Lung microvascular endothelial cell (primary cell): ENCODE measurements at places on chromosomes 4 and X.

DNA sequence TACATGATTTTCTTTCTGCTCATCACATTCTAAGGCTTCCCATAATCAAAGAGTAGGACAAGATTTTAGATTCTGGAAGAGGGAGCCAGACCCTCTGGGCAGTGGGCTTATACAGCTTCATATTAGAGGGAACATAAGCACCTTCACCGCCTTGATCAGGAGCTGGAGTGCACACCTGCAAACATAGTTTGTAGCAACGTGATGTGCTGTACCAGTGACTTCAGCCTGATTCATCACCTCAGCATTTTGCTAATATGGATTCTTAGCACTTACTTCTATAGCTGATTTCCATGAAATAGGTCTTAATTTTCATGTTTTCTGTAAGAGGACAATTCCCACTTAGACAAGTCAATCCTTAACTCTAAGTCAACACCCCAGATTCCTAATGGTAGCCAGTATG is 36.7 kb downstream of the PCDH18 start:
- DNase-seq: no peak

- no peak for DNase-seq
Observed at GRCh38 chrX:13086076-13086475, 41.7 kb upstream of the FAM9C start.

DNA sequence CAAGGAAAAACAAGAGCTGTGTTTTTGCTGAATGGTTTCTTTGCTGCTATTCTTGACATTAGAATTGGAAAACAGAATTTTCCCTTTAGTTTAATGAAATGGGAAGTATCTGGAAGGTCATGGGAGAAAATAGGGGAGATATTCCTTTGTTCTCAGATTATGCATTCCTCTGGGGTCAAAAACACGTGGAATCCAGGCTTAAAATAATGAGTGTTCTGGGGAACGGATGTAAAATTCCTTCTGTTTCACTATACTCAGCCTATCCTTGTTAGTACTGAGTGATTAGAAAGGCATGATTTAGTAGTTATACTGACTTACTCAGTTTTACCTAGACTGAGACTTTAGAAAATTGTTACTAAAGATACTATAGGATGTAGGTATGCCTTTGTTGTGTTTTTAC is 107.3 kb downstream of the ARHGAP10 start:
- no peak for DNase-seq

GRCh38 chr4:43014256-43014655 is 121.7 kb downstream of the GRXCR1 start:
- no peak for DNase-seq

DNA sequence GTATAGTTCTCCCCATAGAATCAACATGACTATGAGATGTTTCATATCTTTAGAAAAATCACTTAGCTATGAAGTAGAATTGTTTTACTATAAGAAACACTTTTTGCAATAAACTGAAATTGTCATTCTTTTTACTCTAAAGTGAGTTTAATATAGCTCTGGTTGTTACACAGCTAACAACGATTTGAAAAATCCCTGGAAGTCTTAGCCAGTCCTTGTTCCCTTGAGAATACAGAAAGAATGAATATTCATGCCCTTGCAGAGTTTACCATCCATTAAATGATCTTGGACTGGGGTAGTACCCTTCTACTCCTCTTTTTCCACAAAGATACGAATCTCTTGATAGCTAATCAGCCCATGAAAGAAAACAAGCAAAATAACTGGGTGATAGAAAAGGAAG is 141.8 kb downstream of the JADE1 start:
- no peak for DNase-seq

DNA sequence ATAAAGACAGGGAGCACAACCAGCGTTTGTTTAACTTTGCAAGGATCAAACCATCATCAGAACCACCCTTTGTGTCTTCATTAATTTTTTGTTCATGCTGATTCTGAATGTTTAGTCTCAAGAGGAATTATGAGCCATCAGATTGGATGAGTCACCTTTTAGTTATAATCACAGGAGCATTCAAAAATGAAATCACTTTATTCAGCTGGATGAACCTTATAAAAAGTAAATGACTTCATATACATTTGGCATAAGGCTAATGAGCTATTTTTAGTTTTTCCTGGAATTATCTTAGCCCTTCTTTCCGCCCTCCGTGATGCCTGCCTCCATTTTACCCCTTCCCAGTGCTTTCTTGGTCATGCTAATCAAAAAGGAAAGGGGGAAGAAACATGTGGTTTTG is 103.6 kb downstream of the SORBS2 start:
- peak; percentile 91 for DNase-seq

DNA sequence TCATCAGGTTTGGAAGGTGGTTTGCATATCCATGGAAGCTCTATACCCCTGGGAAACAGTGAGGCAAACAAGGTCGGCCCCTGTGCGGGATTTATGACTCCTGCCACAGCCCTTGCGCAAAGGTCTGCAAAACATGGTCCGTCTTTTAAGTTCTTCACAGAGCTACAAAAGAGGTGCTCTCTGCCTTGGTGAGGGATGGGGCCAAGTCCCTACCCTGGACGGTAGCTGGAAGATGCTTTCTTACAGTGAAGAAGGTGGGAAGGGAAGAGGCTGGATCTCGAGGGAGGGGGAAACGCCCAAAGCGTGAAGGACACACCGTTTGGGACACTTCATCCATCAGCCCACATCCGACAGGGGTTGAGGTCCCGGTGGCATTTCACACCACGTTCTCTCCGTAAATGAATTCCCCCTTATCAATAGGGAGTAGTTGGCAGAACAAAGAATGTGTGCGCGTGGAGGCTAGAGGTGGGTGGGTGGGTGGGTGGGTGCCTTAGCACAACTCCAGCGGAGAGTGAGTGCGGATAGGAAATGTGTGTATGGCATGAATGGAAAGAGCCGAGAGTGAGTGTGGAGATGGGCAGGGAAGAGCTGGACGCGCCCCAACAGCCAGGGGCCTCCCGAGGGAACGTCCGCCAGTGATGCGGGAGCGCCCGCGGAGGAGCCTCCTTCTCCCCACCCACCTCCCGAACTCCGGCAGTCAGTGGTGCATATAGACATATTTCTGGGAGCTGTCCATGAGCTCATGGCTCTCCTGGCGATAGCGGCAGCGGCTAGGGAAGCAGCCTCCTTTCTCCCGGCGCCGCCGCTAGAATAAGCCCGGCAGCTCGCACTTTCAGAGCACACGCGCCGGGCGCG is 68.3 kb downstream of the LARP7 start:
- peak; percentile 75 for DNase-seq

DNA sequence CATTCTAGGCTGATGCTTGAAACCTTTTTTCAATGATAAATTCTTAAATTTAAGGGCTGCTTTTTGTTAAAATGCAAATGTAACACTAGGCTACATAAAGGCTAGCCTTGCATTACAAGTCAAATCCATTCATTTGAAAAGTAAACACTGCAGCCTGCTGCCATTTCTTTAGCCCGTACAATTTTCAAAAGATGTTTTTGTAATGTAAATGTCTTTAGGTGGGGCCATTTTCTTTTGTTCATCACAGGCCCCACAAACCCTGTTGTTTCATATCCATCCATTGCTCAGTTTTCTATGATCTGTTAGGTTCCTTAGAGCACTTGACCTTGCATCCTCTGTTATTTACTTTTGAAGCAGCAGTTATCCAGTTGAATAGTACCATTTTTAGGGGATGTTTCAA is 296.2 kb upstream of the AMOT start:
- DNase-seq: no peak

- no peak for DNase-seq
Observed at GRCh38 chr4:42112846-42113245, 39.6 kb downstream of the BEND4 start.

DNA sequence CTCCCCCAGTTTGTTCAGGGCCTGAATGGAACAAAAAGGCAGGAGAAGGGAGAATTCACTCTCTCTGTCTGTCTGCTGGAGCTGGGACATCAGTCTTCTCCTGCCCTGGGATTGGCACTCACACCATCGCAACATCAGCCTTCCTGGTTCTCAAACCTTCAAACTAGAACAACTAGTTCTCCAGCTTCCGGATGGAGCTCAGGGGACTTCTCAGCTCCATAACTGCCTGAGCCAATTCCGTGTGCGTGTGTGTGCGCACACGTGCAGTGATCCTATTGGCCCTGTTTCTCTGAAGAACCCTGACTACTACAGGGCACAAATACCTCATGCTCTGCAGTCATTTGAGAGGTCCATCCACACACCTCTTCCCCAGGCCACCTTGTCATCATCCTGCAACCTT is 18.7 kb upstream of the MAN2B2 start:
- DNase-seq: no peak

DNA sequence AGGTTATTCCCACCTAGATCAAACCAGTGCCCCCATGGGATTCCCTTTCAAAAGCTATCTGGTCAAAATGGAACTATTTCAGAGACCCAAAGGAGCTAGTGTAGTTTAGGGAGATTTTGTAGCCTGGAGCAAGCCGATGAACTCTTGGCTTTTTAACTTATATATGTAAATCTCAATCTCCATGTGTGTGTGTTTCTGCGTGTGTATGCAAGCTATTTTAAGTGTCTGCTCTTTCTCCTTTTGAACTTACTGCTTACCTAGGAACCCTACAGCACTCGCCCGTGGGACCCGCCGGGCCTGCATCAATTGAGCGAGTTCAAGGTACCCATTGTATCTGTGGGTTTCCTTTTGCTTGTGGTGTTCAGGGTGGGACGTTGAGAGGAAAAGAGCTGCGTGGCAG is 10.4 kb downstream of the CSTF2 start:
- no peak for DNase-seq

DNA sequence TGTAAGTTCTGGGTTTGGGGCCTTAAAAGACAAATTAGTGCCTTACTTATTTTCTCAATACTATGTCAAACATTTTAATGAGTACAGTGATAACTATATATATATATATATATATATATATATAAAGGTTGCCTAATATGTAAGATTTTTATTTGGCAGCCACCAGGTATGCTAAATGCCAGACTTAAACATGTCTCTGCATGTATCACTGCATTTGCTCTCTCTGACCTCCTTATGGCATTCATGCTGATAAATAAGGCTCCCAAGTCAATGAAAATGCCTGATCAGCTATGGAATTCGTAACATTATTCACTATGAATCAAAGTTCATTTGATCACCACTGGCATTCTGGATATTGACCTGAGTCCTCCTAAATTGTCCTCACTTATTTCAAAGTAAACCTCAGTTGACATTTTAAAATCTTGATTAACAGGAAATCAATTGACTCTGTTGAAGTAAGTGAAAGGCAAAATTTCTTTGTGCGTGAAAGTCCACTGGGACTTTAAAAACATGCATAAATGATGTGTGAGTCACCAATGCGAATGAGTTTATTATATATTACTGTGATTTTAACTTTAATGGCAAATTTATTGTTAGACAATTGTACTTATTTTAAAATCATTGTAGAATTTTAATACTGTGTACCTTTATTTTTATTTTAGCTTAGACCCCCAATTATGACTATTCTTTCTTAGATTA is 29.2 kb upstream of the AREG start:
- DNase-seq: no peak

DNA sequence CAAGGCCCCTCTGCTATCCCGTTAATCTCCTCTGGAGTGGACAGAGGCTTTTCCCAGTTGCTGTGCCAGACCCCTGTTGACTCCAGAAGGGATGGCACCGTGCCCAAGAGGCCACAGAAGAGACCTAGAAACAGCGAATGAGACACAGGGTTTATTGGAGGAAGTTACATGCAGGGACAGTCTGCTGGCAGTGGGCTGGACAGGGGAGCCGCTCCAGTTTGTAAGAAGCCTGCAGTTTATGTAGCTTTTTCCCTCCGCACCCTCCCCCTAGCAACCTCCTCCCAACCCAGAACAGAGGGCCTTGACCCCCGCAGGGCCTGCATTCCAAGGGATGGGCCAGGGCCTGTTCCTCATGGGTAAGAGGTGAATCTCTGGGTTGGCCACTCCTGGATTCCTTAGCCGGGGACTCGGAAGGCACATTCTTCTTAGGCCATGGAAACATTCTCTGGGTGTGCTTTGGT is 216.8 kb upstream of the PSAPL1 start:
- DNase-seq: no peak

- DNase-seq: no peak
Observed at GRCh38 chr4:70754990-70755688, 33.4 kb downstream of the RUFY3 start.

DNA sequence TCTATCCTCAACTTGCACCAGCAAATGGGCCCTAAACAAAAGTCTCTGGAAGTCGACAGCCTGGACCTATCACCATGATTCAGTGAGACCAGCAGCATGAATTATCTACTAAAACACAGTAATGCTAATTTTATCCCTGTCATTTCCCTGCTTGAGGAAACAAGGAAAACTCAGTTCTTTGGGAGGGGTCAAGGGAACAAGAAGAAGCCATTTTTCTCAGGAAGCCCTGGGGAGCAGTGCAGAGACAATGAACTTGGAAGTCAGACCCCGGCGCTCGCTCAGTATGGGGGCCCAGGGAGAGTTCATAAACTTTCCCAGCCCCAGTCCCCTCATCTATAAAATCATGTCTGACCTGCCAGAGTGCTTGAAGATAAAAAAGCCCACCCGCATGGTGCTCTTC is 50.4 kb downstream of the DCTD start:
- DNase-seq: no peak

GRCh38 chrX:132442691-132443090 is 46.1 kb downstream of the MBNL3 start:
- DNase-seq: no peak
